Aorta (tissue), 5 donors: ENCODE measurements at places on chromosomes 11 and 22. TPM values are rescaled to one million over a fixed set of nuclear protein-coding genes. Genes with fewer than 3 reads are reported as not detected.

- H3K27ac ChIP-seq, result no peak overlapping the region
- H3K36me3 ChIP-seq, result no peaks in the 10 kb centered on the region
- no peaks in the 10 kb centered on the region for H3K27me3 ChIP-seq
- H3K4me1 ChIP-seq, result peaks cover 12% of the 10 kb centered on the region
Observed at GRCh38 chr22:40491990-40492631, 121.7 kb downstream of the SGSM3 start.

GRCh38 chr11:79431535-79431934 is 9.3 kb downstream of the TENM4 start:
- peak overlapping the region; percentile 57 for H3K27ac ChIP-seq
- DNase-seq, result no peak
- H3K4me3 ChIP-seq, result no peak overlapping the region
- no peaks in the 10 kb centered on the region for H3K36me3 ChIP-seq
- no peaks in the 10 kb centered on the region for H3K27me3 ChIP-seq

DNA sequence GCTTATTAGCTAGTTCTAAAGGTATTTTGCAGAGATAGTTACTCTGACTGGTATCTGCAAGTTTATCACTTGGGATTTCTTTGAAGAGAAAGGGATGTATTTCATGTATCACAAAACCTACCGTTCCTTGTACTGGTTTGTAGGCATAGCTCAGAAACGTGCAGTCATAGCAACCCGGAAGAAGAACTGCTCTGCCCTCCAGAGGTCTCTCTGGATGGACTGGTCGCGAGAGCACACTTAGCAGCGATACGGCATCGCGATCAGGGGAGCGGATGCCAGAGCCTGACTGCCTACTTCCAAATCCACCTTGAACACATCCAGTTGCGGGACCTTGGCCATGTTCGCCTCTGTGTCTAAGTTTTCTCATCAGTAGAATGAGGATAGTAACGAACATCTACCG is 143.3 kb downstream of the WNT7B start:
- no peak overlapping the region for H3K4me3 ChIP-seq
- H3K27me3 ChIP-seq, result no peaks in the 10 kb centered on the region
- DNase-seq, result no peak
- no peaks in the 10 kb centered on the region for H3K4me1 ChIP-seq
- no peak overlapping the region for H3K27ac ChIP-seq

GRCh38 chr22:44341431-44342346 is 28.9 kb upstream of the SHISAL1 start:
- H3K36me3 ChIP-seq, result no peaks in the 10 kb centered on the region
- no peak for DNase-seq
- no peak overlapping the region for H3K27ac ChIP-seq
- H3K4me1 ChIP-seq, result no peaks in the 10 kb centered on the region

Gene CLDN5
- total RNA-seq, result 69.2 TPM

Gene ARVCF
- total RNA-seq, result 59.7 TPM

Gene PHLDA2
- 7.1 TPM for total RNA-seq

Gene FERMT3
- 35.6 TPM for total RNA-seq
